HL-60 (cell line): ENCODE measurements at places on chromosomes 12 and 14.

DNA sequence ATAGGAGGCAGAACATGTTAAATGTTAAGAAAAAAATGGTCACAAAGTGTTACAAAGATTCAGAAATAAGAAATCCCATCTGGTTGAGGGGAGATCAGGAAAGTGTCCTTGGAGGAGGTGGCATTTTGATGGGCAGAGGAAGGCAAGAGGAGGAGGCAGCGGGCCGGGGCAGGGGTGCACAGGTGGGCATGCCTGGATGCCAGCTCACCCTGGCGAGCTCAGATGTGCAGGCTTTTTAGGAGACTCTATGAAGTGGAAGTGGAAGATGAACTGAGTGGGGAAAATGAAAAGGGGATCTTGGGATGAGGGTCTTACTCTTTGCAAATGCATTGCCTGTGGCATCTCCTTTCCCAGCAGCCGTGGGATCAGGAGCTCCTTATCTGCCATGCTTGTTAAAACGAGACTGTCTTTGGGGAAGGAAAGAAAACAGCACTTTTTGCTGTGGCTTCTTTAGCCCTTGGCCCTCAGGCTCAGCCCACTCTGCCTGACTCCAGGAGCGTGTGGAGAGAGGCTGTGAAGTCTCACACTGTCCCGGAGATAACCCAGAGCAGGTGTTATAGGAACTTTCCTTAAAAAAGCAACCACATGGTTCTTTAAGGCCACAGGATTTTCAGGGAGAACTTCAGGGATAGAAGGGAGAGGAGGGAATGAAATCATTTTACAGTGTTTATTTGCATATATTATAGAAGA lies 62.6 kb downstream of the ELK3 start:
- no peak for DNase-seq

GRCh38 chr12:53729644-53730043 lies 2.4 kb upstream of the CALCOCO1 start:
- DNase-seq = peak; percentile 16

- DNase-seq = no peak
These were observed 164.9 kb downstream of the NAV3 start for GRCh38 chr12:77995436-77996167.

GRCh38 chr14:91877376-91877915 lies 10.1 kb upstream of the TC2N start:
- no peak for DNase-seq

DNA sequence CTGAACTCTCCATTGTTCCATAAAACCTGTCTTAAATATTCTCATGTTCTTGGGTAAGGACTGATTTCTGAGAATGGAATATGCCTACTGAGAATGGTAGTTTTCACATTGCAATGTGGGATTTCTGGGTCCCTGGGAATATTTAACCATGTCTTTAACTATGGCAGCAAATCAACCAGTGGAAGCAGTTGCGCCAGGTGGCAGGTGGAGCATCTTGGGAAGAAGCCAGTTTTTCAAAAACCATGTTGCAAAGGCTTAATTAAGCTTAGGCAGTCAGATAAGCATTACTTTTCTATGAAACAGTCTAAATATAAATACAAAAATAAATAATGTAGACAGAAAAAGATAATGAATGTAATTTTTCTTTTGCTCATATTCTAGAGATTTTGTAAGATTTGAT lies 448.1 kb downstream of the ADAMTS20 start:
- no peak for DNase-seq

- DNase-seq = no peak
These were observed 13.1 kb downstream of the CLECL1 start for GRCh38 chr12:9719790-9720189.

DNA sequence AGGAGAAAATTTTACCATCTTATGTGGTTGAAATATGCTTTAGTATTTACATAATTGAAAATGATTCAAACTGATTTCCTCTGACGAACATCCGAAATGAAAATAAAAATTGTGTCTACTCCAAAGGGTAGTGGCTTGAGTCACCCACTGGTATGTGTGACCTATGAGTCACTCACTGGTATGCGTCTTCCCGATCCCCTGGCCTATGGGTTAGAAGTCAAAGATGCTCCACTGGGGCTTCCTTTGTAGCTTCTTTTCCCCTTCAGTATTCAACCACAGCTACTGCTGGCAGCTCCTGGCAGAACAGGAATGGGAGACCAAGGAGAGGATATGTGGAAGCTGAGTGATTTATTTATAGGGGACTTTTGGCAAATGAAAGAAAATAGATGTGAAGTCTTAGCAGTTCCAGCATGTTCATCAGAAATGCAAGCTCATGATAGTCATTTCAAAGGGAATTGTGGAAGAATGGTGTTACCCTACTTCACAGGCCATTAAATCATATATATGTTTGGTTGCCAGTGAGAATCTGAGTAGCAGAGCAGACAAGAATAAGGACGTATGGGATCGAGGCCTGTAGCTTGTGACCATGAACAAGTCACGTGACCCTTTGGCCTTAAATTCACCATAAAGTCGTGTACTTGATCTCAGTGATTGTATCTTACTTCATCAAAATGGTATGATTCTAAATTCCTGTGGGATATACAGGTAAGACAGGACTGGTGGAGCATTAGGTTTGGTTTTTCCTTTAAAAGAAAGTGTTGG lies 108.3 kb downstream of the CRADD start:
- no peak for DNase-seq

GRCh38 chr12:164207-164606 lies 49.8 kb downstream of the SLC6A12 start:
- no peak for DNase-seq

DNA sequence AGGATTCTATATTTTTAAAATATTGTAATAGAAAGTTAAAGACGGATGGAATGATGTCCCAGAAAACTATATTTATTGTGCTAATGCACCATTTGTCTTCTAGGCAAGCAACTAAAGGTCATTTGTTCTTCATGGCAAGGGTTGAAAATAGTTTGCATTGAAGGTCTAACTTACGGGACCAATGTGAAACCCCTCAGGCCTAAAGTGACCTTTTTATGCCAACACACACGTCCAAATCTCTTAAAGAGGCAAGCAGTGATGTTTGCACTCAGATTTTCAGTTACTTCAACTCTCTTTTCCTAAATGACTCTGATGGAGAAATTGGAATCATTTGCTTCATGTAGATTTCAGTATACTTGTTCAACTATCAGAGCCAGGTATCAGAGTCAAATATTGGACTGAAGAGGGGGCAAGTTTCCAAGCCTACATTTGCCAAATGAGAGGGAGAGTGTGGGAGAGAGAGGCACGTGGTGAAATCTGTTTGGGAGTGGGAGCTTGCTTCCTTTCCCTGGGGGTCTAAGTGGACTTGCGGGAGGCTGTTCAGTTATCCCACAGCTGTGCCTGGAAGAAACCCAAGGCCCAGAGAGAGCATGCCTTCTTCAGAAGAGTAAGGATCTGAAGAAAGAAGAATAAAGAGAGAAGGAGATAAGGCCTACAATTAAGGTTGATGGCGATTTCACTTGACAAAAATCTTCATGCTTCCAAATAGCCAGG lies 459.8 kb downstream of the BCAT1 start:
- no peak for DNase-seq

DNA sequence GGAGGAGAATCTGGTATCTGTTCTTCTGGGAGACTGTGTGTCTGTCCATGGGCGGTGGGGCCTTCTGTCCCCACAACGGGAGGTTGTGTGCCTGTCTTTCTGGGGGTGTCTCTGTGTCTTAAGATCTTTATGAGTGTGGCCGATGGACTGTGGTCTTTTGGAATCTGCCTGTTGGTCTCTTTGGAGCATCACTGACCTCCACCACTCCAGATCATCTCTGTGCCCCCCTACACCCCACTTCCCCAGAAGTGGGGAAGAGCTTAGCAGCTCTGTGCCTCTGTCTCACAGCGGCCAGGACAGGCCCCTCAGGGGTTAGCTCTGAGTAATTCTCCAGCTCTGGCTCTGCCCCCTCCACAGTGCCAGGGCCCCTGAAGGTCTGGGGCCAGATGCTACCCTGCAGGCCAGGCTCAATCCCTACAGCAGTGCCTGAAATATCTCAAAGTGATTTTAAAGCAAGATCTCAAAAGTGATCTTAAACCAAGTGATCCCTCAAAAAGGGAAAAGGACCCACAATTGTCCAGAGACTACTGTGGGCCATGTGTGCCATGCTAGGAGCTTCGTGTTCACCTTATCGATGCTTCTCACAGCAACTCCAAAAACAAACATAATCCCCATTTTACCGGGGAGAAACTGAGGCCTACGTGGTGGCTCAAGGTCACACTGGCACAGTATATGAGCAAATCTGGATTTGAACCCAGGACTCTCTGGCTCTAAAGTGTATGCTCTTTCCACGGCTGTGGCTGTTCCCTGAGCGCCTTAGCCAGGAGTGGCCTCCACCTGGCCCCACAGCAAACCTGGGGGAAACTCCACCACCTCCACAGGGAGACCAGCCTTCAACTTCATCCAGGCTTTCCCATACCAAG lies 26.0 kb upstream of the KRT78 start:
- DNase-seq = no peak
